ENCODE measurements at places on chromosomes 2 and 18.

DNA sequence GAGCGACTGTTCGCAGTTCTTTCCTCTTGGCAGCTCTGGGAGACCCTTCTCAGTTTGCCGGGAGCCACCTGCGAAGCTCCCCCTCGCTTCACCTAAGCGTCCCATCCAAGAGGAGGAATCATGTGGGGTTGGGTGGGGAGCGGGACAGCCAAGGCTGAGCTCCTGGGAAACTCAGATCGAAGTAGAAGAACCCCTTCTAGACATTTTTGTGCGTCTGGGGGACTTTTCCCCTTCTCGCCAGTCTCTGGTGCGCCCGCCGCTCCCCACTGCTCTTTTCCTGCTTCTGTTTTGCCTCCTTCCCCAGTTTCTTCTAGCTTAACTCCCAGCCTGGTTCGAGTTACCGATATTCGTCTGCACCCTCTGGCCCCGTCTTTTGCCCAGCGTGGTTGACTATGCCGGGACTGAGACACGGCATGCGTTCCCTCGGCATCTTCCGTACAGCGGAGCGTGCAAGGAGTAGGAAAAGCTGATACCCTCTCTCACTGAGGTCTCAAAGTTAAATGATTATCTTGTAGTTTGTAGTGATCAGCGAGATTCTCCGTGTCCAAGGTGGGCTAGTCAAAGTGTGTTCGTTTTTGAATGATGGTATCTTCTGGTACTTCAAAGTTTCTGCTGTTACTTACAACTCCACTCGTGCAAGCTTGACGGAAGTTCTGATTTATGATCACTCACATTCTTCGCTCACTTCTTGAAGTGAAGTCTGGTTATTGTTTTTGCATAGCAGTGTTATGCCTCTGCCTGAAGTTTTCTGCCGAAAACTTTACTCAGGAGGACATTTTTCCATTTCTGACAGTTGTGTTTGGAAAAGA is 664 bp downstream of the CAMKMT start:
- peak; percentile 42 for DNase-seq

DNA sequence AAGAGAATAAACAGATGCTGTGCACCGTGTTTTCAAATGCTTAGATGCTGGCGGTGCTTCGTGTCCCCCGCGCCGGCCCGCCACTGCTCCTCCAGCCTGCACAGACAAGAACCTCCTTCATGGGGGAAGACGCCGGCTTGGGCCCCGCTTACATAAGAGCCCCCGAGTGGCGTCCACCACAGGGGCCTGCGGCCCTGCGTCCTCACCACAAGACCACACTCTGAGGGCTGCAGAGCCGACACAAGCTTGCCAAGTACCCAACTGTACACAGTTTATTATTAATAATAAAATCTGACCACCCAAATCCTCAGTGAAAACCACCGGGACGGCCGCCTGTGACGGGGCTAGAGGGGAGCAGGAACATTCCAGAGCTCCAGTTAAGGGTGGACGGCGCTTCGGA is 232.2 kb downstream of the HDAC4 start:
- no peak for DNase-seq

- DNase-seq: no peak
These were observed 135.7 kb downstream of the MAIP1 start for GRCh38 chr2:200091126-200091525.

GRCh38 chr2:5988120-5988519 is 295.9 kb downstream of the SOX11 start:
- no peak for DNase-seq

DNA sequence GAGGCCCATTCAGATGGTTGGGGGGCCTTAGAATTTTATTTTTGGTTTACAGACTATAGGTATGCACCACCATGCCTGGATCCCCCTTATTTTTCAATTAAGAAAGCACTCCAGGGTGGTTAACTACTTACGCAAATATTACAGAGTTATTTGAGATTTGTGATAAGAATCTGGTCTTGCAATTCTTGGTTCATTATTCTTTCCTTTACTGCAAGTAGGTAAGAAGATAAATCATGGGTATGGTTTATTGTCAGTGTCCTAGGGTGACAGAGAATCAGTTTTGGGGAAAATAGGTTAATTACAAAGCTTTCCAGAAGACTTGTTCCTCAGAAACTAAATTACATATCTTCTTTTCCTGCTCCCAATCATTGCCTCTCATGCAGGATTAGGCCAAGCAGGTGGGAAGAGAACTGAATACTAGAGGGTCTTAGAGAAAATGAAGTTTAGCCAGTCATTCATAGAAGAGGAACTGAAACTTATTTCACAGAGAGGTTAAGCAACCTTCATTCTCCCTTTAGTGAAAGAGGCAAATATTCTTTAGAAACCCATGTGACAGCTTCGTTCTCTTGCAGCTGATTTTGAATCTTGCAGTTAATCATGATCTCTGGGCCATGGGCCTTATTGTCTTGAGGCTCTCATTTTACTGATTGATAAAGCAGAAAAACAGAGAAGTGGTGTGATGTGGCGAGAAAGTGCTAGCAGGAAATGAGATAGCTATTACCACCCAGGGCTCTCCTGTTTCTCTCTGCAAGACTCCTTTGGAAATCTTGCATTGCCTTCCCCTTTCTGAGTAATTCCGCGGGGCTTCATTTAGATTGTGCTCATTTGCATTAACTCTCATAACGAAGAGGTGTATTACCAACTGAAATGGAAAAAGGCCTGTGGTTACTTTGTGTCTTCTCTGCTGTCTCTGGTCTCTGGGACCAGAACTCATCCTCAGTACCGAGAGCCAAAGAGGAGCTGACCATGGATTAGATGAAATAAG is 44.8 kb upstream of the ARHGAP25 start:
- DNase-seq: no peak

- DNase-seq: no peak
These were observed 12.4 kb downstream of the SUPT7L start for GRCh38 chr2:27651056-27651455.

- DNase-seq: no peak
These were observed 22.4 kb downstream of the NCOA1 start for GRCh38 chr2:24513281-24514071.

- no peak for DNase-seq
These were observed 235.4 kb downstream of the TXNL1 start for GRCh38 chr18:56402872-56403516.

GRCh38 chr2:238741277-238741676 is 106.6 kb upstream of the TWIST2 start:
- no peak for DNase-seq

DNA sequence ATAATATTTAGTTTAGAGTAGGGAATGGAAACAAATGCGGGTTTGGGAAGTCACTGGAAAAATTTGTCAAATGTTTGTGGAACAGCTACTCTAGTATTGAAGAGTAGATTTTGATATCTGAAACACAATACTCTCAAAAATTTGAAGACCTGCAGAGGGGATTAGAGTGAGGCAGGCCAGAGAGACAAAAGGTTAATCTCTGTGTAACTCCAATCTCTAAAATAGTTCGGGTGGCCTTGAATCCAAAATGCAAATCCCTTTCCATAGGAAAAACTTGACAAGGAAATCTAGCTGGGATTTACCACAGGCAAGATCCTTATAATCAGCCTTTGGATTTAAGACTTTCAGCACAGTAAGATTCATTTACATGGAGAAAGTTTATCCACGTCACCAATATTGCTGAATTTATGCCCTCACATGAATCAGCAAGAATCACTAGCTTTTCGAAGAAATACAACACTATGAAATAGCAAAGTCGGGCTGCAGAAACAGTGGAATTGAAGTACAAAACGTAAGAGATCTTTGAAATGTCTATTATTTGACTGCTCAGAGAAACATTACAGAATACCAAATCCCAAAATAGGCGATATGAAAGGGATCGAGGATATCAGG is 423.7 kb upstream of the ZNF804A start:
- no peak for DNase-seq

GRCh38 chr2:222943820-222944219 is 83.0 kb downstream of the ACSL3 start:
- no peak for DNase-seq

DNA sequence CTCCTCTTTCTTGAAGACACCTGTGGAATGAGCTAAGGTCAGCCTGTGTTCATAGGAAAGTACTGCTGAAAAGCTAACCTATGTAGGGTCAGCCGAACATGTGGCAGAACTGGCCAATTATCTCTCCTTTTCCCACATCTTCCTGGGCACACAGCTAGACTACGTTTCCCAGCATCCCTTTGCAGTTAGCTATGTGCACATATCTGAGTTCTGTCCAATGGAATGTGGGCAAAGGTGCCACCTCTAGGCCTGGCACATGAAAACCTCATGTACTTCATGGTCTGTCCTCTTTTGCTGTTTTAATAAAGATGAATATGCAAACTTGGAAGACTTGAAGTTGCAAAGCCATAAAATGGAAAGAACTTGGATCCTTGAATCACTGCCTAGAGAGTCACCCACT is 352.6 kb downstream of the TNS1 start:
- no peak for DNase-seq

DNA sequence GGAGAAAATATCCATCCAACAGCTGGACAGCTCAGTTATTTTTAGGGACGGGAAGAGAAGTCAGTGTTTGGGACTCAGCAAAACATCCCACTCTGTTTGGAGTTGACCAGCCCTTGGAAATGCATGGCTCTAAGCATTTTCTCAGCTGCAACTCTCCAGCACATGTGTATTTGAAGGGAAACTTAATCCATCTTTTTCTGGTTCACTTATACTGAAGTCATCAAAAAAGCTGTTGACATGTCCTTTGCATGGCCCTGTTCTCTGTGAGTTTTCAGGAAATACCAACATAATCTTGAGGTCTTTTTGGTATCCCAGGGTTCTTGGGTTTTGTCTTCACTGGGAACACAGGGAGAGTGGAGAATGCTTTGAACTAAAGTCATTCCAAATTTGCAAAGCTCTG is 91.9 kb upstream of the CELF4 start:
- DNase-seq: no peak

DNA sequence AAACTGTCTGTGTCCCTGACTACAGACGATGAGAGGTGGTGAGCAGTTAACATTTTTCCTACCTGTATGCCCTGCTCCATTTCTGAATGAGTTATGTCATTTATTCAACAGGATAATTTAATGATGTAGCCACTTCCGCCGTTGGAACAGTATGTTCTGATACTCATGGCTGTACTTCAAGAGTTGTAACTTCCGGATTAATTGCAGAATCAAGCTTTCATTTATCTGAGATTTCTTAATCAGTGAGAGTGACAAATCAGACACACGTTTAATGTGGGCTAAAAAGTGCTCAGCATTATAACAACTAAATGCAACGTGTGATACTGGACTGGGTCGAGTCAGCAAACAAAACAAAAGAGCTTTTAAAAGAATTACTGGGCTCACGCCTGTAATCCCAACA is 107.7 kb downstream of the KCTD1 start:
- no peak for DNase-seq

GRCh38 chr2:144835634-144836350 is 315.9 kb upstream of the ZEB2 start:
- no peak for DNase-seq

GRCh38 chr18:38243291-38243690 is 677.7 kb upstream of the CELF4 start:
- DNase-seq: no peak

DNA sequence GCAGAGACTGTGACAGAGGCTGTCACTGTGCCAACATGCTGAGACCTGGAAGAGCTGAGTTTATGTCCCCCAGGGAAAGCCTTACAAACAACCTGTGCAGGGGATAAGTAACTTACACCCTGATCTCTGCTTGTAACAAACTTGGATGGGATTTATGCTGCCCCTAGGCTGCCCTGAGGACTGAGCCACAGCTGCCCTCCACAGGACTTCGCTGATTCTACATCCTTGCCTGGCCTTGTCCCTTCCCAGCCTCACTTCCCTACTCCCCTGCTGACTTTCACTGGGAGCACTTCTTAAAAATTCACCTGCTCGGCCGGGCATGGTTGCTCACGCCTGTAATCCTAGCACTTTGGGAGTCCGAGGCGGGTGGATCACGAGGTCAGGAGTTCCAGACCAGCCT is 45.9 kb upstream of the ASAP2 start:
- no peak for DNase-seq

DNA sequence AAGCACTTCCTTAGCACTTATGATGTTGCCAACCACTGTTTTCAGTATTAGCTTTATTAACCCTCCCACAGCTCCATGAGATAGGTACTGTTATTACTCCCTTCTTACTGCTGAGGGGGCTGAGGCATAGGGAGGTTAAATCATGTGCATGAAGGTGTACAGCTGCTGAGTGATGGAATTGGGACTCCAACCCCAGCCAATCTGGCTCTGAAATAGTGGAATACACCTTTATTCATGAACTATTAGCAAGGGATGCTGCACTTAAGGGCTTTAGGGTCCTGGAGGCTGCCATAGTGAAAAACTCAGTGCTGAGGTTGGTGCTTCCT is 19.2 kb downstream of the SMARCAL1 start:
- DNase-seq: no peak

DNA sequence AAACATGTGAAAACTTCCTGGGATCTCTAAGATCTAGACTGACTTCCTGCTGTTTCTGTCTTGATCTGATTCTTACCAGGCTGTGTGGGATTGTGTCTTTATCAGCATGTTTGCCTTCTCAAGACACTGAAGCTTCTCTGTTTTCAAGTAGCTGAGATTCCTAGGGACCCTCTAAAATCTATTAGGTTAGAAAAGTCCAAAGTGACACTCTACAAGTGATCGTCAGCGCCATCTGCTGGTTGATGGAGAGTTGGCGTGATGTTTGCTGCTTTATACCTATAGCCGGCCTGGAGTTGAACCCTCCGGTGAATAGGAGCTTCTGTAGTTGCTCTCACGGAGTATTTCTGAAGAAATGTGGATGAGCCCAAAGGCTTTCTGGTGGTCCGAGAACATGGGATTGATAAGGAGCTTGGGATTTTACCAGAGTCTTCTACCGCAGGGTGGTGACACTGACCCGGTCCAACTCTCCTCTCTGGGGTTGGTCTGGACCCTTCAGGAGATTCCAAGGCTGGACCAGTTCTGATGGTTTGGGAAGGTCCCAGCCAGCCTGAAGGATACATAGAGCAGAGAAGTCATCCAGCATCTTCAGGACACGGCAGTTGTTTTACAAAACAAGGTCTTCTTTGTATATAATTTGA is 96.0 kb upstream of the TTC39C start:
- peak; percentile 83 for DNase-seq

- no peak for DNase-seq
These were observed 130.7 kb upstream of the TPO start for GRCh38 chr2:1282552-1282951.

DNA sequence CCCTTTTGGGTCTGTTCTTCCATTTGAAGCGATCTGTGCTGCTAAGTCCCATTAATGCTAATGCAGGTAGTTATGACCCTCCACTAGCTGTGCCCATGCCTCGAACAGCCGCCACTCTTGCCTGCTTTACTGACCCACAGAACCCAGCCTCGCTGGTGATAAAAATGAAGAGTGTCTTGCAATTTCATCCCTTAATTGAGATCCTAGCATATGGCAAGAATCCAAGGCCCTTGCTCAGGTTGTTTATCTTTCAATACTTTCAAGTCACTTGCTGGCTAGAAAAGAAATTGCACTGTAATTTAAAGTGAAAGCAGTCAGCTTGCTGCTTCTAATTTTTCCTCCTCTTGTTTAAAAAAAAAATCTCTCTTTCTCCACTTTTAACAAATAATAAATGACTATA is 73.6 kb downstream of the ZNF521 start:
- no peak for DNase-seq

DNA sequence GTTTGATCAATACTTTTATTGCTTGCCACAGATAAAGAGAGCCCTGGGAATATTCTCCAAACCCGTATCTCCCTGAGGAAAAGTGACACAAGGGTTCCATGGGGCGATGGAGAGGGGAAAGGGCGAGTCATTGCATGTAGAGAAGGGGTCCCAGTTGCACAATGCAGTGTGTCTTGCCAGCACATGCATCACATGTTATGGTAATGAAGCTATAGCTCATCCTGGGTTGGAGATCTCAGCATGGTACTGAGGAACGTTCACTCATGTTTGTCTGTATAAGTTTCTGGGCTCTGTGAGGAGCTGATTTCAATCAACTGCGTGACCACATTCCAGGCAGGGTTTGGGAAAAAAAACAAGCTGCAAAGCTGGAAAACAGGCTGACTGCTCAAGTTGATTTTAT is 220.7 kb upstream of the MC4R start:
- DNase-seq: no peak

All from CD4-positive, alpha-beta T cell treated with Interleukin-17A for 1 hour (primary cell).